ENCODE measurements at places on chromosomes 13 and 19.

DNA sequence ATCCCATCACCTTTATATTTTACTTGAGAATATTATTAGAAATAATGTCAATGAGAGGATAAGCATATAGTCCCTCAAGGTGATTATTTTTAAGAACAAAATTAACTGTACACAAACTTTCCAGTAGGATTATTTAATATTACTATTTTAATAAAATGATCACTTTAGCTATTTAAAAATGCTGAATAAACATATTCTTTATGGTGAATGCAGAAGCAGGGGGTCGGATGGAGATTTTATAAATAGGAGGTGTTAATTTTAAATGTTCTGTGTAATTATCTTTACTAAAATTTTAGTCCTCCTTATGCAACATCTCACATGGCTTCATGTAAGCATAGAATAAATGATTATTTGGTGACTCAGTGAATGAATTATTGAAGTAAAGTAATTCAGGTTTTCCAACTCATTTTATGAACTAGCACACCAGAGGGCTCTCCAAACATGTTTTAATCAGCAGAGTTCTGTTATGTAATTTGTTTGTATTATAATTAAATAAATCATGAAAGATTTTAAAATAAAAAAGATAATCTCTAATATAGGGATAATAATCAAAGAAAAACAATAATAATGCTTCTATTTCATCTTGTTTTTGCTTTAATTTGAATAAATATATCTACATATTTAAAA, 1635.2 kb downstream of the EFNB2 start:
- no peak for DNase-seq

GRCh38 chr13:28493740-28494503, 1.0 kb downstream of the FLT1 start:
- DNase-seq = no peak

GRCh38 chr13:47121092-47121763, 224.4 kb upstream of the HTR2A start:
- peak; percentile 19 for DNase-seq

- DNase-seq = peak; percentile 28
These were observed 7.3 kb downstream of the NOP53 start for GRCh38 chr19:47752440-47753211.

GRCh38 chr13:54628383-54628782, 1599.8 kb downstream of the OLFM4 start:
- no peak for DNase-seq

DNA sequence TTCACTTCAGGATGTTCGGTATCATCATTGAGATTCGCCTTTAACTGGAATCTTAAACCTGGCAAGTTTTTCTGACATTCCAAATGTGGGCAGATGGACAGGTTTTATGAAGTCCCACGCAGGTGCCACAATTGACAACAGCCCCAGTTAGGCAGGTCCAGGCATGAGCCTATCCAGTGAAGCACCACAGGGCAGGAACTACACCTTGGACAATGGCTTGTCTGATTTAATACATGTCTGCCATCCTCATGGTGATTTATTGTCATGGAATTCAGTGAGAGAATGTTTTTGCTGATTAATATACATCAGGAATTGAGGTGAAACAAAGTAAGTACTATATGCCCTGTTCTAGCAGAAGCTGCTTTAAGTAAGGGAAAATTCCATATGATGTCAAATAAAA, 10.2 kb upstream of the TPP2 start:
- DNase-seq = no peak

- no peak for DNase-seq
These were observed 112.9 kb downstream of the IRS2 start for GRCh38 chr13:109673477-109673876.

DNA sequence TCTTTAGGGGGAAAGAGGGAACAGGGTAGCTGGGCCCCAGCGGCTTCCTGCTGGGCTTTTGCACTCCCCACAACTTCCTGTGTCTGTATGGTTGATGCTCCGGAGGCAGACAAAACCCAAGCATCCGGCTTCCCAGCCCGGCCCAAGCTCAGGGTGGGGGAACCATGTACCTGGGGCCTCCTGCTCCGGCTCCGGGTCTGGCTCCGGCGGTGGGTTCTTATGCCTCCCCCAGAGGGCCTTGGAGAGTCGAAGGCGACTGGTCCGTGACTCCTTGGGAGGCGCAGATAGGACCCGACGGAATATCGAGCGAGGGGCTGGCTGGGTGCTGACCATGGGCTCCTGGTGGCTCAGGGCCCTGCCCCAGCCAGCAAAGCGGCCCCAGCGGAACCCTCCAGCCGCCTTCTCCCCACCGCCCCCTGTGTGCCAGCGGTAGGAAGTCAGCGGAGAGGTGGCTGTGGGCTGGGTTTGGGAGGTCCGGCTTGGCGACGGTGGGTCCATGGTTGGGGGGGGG, 428 bp downstream of the RASAL3 start:
- DNase-seq = peak; percentile 72

DNA sequence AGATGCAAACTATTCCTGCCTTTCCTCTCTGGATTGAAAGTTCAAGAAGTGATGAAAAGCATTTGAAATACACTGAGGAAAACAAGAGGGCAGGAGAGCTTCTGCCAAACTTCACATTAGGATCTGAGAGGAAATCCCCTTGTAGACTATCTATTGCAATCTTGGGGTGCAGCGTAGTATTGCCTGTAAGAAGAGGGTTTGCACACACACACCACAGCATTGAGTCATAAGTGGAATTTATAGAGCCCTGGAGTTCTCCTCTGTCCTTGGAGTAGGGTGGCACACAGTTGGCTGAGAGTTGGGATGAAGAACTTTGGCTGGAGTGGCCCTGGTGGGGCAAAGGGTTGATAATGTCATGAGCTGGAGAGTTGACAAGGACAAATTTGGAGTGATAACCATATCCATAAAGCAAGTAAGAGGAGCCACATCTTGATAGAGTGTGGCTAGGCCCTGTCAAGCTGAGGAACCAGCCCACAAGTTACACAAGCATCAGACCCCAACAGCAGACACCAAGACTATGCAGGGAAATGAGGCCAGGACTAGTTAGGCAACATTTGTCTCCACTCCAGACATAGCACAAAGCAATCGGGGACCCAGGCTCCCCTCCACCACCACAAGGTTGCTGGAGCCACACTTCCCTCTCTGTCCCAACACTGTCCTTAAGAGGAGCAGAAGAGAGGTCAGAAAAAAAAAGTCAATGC, 520.9 kb downstream of the KLF5 start:
- no peak for DNase-seq

DNA sequence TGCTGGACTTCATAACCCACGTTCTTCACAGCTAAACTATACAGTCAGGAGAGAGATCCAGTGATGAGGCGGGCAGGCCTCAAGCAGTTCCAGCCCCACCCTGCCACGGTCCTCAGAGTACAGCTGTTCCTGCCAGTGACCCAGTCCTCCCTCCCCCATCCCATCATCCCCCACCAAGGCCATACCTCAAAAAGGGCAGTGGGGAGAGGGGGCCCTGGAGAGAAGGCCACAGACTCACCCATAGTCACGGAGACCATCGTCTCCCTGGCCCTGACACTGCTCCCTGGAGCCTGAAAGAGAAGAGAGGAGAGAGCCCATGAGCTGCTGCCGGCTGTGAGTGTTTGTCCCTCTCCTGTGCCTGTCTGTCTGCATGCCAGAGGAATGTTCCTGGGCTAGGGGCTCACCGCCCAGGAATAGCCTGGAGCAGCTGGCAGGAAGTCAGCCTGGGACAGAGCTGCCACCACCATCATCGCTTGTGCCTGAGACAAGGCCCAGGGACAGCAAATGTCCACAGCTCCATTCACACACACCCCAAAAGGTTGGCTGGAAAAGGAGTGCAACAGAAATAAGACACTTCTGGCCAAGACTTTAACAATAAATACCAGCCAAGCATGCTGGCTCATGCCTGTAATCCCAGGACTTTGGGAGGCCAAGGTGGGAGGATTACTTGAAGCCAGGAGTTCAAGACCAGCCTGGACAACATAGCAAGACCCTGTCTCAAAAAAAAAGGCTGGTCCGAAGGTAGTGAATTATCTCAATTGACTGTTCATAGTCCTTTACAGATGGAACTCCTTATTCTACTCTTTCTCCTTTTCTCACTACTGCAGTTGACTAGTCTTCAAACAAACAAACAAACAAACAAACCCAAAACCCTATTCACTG, 6.4 kb downstream of the C19orf47 start:
- no peak for DNase-seq

DNA sequence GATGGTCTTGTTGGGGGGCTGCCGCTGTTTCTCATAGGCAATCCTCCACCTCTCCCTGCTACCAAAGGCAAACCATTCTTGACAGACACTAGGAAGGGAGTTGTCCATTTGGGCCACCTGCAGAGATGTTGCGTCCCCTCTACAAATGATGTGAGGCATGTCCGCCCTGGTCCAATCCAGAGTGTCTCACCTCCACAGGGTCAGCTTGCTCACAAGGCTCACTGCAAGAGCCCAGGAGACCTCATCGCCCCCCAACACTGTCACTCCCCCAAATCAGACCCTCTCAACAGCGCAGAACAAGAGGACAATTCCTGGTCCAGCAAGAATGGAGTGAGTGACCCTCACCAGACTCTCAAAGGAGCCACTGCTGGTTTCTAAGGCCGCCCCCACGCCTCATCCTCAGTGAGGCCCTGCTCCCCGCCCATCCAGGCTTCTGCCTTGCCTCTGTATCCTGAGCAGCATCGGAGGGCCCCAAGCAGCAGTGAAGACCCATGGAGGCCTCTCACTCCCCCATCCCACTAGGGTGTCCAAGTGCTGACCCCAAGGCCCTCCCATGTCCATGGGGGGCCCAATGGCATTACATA, 6.5 kb downstream of the HNRNPL start:
- no peak for DNase-seq

GRCh38 chr13:32447894-32448623, 20.1 kb upstream of the N4BP2L1 start:
- DNase-seq = no peak

DNA sequence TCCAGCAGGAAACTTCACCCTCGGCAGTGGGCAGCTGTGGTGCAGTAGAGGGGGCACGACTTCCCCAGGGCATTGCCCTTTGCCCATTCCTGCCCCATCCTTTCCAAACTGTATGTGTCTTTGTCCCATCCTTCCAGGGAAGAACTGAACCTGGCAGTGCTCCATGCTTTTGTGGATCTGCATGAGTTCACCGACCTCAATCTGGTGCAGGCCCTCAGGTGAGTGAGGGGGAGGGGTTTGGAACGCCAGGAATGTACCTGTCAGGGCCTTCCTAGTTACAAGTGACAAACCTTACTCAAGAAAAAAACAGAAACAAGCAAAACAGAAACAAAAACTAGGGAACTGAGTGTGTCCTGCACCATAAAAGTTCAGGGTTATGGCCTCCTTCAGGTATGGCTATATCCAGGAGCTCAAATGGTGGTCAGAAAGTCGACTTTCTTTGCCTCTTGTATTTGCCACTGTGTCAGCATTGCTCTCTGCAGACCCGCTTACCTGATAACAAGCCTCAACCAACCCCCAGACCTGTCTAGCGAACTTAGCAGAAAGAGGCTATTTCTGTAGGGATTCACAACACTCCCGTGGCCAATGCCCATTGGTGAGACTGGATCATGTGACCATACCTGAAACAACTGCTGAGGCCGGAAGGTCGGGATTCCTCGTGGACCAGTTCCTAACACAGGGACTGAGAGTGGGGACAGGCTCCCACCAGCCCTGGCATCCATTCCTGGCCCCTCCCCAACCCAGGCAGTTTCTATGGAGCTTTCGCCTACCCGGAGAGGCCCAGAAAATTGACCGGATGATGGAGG, 4.2 kb downstream of the CYTH2 start:
- DNase-seq = no peak

- peak; percentile 1 for DNase-seq
These were observed 1170.0 kb upstream of the MIR17HG start for GRCh38 chr13:90177512-90177911.

DNA sequence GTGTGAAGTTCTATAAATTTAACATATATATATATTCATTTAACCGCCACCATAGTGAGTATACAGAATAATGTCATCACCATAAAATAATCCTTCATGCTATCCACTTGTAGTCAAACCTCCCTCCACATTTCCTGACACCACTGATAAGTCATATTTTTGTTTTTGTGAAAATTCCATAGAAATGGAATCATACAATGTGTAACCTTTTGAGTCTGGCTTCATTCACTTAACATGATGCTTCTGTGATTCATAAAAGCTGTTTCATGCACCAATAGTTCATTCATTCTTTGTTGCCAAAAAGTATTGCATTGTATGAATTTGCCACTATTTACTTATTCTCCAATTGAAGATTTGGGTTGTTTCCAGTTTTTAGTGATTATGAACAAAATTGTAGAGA, 497.5 kb upstream of the PCDH20 start:
- no peak for DNase-seq

GRCh38 chr13:108086678-108087077, 128.7 kb downstream of the LIG4 start:
- DNase-seq = no peak

DNA sequence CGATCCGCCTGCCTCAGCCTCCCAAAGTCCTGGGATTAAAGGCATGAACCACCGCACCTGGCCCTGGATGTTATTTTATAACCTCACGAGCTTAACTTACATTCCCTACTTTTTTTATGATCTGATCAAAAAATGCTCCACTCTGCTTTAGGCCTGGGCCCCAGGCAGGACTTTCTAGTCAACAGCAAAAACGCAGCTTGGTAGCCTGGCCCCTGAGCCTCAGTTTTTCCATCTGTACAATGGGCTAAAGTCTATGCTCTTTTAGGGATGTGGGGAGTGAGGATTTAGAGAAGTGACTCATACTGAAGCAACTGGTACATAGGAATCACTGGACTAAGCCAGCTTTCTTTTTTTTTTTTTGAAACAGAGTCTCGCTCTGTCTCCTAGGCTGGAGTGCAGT, 11.9 kb upstream of the PIK3R2 start:
- DNase-seq = no peak

DNA sequence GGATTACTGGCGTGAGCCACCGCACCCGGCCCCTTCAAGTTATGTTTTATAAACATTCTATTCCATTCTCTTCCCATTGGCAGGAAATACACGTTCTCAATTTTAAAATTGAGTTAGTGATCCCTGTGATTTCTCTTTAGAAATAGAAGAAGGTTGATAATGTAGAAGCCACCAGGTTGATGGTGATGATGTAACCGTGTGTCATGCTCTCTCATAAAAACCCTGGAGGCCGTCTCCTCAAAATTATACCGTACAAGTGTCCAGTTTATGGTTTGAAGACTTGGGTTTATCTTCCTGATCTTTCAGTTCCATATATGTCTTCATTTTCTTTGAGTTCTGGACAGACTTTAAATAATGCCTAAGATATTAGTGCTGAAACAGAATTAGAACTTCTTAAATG, 32.2 kb downstream of the COG3 start:
- no peak for DNase-seq

DNA sequence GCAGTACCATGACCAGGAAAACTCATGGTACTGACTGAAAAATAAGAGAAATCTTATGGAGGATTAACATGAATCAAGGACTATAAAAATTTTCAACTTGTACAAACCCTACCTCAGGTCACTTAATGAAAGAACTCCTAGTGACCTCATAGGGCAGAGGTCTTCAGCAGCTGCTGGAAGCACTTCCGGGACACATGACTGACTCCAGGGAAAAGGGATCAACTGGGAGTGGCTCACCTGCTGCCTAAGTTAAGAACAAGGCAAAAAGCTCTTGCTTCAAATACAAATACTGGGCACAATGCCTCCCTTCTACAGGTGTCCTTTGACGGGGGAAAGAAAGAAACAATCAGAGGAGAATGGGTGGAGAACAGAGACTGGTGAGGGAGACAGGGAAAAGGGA, 18.6 kb downstream of the DOCK9 start:
- DNase-seq = no peak
